ENCODE measurements at places on chromosomes 2 and 18.

DNA sequence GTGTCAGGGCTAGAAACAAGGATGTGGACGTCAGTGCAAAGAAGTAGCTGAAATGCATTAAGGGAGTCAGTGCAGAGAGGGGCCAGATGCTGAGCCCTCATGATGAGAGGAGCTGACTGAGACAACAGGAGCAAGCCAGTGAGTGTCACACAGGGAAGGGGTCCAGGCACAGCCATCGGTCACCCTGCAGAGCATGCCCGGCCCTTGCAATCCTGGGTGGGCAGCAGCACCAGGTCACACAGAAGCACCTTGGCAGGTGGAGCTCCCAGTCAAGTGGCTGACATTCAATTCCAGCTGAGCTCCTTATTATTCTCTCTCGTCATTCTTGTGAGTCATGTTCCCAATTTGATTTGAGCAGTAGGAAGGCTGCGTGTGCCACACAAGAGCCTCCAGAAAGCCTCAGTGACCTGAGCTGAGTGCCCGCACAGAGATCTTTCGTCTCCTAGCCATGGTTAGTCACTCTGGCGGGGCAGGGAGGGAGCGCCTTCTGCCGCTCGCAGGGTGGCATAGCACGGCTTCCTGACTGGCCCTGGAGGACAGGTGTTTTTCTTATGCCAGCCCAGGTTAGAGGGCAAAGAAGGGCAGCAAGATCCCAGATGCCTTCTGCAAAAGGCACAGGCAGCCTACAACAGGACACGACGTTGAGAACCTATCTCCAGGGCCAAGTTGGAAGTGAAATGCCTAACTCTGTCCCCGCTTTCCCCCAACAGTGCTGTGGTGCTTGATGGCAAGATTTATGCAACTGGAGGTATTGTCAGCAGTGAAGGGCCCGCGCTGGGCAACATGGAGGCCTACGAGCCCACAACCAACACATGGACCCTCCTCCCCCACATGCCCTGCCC lies 220.9 kb downstream of the ATAD2B start:
- DNase-seq: no peak

DNA sequence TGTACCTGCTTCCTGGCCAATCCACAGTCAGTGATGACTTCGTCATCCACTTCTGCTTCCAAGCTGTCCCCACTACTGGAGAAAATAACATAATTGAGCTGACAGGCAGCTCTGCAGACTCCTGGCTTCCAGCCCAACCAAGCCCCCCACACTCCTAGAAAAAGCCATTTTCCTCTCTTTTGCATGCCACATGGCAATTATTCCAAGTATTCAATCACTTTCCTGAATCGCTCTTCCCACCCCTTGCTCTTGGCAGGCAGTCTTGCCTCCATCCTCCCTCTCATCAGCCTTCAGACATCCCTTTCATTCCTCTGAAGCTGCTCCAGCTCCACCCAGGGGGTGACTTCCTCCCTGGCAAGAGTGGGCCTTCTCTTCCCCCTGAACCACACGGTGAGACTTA lies 14.3 kb upstream of the ST8SIA5 start:
- DNase-seq: no peak

- DNase-seq: no peak
Observed at GRCh38 chr2:220422676-220423075, 795.2 kb downstream of the SLC4A3 start.

GRCh38 chr18:28338316-28338715 lies 161.4 kb upstream of the CDH2 start:
- no peak for DNase-seq

GRCh38 chr18:65057439-65058083 lies 693.3 kb upstream of the CDH7 start:
- no peak for DNase-seq

DNA sequence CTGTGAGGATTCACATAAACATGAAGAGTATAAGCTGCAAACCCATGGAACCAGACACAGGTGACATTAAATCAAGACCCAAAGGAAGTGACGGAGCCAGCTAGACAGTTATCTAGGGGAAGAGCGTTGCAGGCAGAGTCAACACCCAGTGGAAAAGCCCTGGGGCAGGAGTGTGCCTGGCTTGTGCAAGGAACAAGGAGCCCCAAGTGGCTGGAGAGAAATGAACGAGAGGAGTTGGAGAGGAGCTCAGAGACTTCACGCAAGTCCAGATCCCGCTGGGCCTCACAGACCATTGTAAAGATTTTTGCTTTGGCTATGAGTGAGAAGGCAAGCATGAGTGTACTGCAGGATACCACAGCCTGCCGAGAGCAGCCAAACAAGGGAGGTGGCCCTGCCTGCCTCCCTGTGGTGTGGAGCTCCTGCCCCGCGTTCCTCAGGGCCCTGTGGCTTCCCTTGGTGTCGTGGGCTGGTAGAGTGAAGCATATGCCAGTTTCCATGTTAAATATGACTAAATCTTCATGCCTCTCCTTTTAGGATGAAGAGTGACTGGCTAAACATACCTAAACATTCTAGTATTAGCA lies 88.2 kb downstream of the SP3 start:
- DNase-seq: no peak

GRCh38 chr2:189083106-189083505 lies 96.5 kb downstream of the COL5A2 start:
- DNase-seq: no peak

DNA sequence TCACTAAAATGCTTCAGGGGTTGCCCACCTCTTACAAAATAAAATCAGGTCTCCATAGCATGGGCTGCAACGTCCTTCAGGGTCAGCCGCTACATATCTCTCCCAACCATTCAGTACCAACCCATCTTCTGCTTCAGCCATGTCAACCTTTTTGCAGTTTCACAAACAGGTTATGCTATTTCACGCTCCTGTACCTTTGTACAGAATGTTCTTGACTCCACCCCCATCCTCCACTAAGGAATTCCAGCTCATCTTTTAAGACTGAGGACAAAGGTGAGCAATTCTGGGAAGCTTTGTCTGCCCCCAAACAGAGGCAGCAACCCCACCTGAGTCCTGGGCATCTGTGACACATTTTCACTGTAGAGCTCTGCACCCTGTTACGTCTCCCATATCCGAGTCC lies 8.8 kb upstream of the EVA1A start:
- DNase-seq: no peak

DNA sequence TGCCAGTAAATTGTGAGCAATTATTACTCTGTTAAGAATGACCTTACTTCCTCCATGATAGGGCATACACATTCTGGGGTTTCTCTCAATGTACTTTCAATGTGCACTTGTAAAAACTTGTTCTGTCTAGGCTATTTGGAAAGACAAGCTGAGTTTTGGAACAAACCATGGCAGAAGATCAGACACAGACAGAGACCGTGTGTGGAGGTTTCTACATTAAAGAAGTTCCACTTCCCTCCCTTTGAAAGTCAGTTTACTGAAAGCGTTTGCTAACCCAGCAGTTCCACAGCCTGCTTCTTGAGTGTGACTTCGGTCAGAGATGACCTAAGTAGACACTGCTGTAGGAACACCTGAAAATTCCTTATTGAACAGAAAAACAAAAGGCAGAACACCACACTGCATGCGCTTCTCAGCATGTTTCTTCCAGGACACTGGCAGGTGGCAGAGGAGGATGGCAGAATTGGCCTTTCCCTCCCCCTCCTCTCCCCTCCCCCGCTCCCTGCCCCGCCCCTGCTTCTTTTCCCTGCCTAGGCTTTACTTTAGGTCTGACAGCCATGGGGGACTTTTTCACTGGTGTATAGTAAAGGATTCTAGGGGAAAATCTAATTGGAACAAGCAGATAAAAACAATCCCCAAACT lies 109.8 kb downstream of the NOL10 start:
- DNase-seq: no peak

- DNase-seq: no peak
Observed at GRCh38 chr18:36167692-36168218, 19.5 kb upstream of the MOCOS start.

- no peak for DNase-seq
Observed at GRCh38 chr2:562391-563364, 114.5 kb downstream of the TMEM18 start.

DNA sequence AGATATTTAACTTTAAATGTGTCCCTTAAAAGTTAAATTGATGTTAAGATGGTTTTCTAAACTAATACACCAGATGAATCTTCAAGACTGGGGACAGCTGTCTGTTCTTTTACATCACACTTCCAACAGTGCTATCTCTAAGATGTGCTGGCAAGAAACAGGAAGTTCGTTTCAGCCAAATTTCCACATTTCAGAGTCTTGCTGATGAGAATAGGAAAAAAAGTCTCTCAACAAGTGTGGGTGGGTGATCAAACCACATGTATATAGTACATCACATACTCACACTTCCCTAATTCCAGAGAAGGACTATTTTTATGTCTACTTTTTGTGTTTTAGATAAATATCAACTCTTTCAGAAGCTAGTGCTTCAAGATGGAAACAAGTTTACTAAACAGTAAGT lies 1712.8 kb upstream of the TMEFF2 start:
- no peak for DNase-seq

GRCh38 chr2:68839260-68839833 lies 31.9 kb downstream of the BMP10 start:
- no peak for DNase-seq

- DNase-seq: no peak
Observed at GRCh38 chr2:6913415-6914157, 3.6 kb upstream of the RNF144A start.

DNA sequence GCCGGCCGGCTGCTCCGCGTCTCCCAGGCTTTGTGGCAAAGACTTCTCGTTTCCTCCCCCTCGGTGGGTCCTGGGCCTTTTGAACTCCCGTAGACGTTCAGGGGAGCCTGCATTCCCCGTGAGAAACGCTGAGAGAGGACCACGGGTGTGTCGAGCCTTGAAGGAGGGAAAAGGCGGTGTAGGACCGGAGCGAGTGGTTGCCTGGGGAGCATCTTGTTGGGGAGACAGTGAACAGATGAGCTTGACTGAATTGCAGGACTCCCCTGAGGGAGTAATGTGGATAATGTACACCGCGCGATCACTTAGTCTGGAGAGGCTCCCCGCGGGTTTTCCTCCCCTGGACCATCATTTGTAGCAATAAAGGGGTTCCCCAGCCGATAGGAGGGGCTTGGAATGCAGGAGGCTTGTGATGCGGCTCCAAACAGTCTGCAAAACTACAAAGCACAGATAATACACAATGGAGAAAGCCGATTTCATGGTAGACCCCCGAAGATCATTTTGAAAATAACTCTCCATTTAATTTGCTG lies 769 bp downstream of the ALMS1 start:
- no peak for DNase-seq

DNA sequence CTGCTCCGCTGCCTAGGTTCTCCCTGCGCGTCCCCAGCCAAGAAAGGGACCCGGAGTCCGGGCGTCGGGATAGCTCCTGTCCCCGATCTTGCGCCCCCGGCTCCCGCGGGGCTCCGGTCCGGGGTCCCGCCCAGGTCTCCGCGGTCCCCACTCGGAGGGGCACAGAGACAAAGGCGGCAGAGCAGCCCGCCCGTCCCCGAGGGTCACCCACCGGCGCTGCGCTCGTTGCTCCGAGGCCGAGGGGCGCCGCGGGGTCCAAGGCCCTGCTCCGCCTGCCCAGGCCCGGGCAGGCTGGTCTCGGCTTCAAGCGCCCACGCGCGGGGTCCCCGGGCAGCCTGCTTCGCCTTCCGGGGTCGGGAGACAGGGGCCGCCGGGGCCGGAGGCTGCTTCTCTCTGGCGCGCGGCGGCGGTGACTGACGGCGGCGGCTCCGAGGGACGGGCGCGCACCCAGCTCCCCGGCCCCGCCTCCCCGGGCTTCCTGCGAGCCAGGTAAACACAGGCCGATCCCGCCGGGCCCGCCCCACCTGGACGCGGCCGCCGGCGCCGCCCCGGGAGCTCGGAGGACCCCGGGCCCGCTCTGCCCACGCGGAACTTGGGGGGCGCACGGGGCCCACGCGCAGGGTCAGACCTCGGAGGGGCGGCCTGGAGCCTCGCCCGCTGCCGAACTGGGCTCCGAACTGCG lies at the start of gene MBP:
Gene MBP, minus strand, starts transcription at position 415 of the 682 bp plus-strand sequence. CDS start 27,522 bp downstream, outside the sequence.
- DNase-seq: no peak

DNA sequence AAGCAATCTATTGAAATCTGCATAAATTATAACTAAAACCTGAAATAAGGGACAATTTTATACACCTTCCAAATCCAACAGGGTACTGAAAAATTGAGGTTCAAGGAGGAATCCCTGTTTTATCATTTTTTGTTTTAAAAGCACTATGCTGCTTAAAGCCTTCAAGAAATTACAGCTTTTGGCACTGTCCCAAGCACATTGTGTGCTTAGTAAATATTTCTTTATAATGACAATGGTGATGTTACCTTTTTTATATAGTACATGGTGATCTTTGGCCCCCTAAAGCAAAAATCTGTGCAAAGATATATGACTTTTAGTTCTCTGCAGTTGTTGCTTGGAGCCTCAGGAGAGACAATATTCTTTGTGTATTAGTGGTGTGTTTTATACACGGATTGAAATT lies 71.6 kb upstream of the EFEMP1 start:
- DNase-seq: no peak

DNA sequence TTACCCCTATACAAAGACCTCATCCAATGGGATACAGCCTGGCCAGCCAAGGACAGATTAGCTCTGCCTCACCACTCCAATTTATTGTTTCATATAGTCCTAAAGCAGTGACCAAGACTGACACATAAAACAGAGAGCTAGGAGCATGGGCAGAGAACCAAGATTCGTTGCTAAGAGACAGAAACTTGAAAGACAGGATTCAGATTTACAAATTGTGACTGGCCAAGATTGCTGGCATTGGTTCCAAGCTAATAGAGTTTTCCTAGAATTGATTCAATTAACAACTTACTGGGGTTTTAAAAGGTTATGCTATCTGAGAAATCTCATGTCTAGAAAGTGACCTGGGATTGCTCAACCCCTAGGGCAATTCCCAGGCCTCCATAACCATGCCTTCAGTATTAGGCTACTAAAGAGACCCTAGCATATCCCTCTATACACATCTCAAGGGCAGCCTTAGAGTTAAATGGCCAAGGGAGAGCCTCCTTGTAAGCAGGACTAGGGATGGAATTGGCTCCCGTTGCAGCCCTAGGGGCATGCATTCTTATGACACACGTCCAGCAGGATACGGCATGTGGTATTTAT lies 75.6 kb downstream of the ICOS start:
- no peak for DNase-seq

DNA sequence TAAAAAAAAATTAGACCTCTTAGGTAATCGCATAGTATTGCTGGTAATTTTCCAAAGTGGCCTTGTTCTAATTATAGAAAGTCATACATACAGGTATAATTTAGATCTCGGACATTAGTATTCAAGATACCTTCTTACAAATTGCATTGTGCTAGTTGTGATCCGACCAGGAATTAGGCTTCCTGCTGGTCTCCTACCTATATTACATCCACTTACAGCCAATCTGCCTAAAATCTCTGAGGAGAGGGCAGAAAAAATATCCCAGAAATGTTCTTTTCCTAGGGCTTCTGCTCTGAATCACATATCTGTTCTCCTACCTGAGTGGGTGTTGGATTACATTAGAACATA lies 314.7 kb upstream of the GULP1 start:
- no peak for DNase-seq

- no peak for DNase-seq
Observed at GRCh38 chr2:206211657-206212255, 52.1 kb downstream of the EEF1B2 start.

Measured in fibroblast of skin of left quadriceps (primary cell).